ENCODE measurements at places on chromosomes 5 and 9.

GRCh38 chr5:1466631-1467265 lies 21.5 kb upstream of the SLC6A3 start:
- DNase-seq = no peak

GRCh38 chr5:154419236-154419635 lies 26.6 kb upstream of the SAP30L start:
- no peak for DNase-seq

DNA sequence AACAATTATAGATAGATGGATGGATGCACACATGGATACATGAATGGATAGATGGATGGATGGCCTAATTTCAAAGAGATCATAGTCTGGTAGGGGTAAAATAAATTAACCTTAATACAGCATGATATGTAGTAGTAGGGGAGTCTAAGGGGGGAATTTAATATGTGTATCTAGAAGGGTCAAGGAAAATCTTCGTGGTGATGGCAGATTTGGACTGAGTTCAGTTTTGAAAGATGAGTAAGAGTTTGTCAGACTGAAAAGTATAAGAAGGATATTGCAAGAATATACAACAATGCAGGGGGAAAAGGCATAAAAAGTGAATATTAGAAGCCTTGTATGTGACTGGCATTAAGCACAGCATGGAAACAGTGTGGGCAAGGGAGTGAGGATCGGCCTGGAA lies 98.7 kb downstream of the ZNF462 start:
- DNase-seq = no peak

DNA sequence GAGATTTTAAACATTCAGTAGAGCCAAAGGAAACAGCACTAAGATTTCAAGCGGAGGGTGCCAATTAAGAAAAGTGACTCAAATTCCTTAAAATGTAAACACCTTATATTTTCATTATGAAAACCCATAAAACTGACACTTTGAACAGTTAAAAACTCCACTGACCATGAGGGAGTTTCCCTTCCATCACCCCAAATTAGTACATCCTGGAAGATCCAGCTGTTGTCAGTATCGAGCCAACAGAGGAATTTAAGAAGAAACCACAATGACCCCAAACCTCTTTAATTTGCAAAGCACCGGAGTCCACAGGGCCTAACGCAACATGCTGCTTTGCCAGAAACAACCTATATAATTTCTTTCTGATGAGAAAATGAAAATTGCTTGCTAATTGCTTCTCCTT lies 41.3 kb downstream of the ROR2 start:
- no peak for DNase-seq

DNA sequence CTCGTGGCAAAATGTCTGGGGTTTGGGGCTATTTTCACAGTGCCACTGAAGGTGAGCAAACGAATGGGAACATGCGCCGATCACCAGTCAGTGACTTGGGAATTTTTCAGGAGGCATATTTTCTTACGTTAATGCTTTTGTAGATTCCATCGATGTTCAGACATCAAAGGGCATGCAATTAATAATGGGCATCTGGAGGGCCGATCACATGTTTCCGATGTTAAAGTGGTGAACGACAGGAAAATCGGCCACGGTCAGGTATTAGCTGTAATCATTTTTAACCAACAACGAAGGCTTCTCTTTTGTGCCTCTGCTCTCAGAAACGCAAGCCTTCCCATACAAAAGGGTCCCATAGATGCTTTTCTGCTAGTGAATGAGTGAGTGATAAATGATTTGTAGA lies 155.0 kb upstream of the PITX1 start:
- DNase-seq = no peak

DNA sequence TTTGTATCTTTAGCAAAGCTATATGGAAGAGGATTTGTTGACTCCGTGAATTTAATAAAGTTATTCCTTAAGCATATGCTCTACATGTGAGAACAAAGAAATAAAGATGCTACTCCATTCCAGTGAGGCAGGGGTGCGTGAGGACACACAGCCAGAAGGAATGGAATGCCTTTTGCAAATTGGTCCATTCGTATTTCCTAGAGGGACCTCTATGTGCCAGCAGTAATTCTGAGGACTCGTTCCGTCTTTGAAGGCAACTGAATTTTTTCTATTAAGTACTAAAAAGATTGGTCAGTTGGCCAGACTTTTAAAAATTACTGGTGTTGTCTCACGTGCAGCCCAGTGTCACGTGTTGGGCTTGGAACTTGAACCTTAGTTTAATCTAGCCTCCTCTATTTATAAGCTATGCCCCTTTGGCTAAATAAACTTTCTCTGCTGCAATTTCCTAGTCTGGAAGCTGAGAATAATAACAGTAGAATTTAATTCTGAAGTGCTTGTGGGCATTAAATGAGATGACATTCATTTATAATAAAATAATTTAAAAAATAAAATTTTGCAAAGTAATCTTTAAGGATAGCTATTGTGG lies 13.9 kb downstream of the RAI14 start:
- DNase-seq = no peak

GRCh38 chr9:135002802-135003201 lies 84.7 kb upstream of the OLFM1 start:
- no peak for DNase-seq

Data from PC-9 (cell line).